ENCODE measurements at places on chromosomes 6 and 20. TPM values are rescaled to one million over a fixed set of nuclear protein-coding genes. Genes with fewer than 3 reads are reported as not detected.

DNA sequence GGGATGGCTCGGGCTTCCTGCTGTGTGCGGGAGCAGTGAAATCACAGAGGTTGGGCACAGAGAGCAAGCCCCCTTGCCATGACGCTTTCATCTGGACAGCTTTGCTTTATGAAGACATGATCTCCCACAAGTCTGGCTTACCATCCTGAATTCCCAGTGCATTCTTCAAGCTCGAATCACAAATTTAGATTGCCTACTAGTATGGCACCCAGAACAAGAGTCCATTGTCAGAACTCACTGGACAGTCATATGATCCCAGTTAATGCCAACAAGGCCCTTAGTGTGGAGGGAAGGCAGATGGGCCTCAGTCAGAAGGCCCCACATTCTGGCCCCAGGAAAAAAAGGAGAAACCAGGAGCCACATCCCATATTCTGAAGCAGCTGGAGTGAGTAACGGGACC lies 147.3 kb upstream of the FOXQ1 start:
- H3K4me1 ChIP-seq: no peaks in the 10 kb centered on the region
- H3K27ac ChIP-seq: no peak overlapping the region
- DNase-seq: no peak
- no peaks in the 10 kb centered on the region for H3K36me3 ChIP-seq
- no peak overlapping the region for H3K4me3 ChIP-seq

DNA sequence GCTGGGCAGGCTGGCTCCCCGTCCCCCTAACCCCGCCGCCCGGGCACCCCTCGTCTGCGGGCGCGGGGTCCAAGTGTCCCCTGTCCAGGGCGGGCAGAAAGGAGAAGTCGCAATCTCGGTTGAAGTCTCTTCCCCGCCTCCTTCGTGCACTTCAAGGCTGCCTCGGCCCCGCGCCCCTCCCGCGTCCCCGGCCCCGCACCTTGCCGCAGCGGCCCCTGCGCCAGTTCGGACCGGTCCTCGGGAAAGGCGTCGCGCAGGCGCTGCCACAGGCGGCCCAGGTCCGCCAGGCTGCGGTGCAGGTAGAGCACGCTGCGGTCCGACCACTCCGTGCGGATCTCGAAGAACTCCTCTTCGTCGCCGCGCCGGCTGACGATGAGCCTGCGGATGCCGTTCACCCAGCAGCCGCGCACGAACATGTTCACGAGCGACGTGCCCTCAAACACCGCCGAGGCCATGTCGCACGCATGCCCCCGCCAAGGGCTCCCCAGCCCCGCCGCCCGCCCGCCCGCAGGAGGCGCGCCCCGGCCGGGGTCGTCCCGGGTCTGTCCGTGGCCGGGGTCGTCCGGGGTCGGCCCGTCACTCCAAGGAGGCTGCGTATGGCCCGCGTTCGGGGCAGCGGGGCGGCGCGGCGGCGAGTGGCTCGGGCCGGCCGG lies at the start of gene PXDC1:
Gene PXDC1, minus strand, starts transcription at position 637 of the 653 bp plus-strand sequence. Its CDS starts 182 bp downstream, at position 455.
- peaks cover 7% of the 10 kb centered on the region for H3K4me1 ChIP-seq
- no peaks in the 10 kb centered on the region for H3K36me3 ChIP-seq
- peak within 1 kb of the TSS; percentile 57 for H3K4me3 ChIP-seq
- peaks cover 84% of the 10 kb centered on the region for H3K27me3 ChIP-seq

The HLA-DQB2 gene
- not detected for total RNA-seq

DNA sequence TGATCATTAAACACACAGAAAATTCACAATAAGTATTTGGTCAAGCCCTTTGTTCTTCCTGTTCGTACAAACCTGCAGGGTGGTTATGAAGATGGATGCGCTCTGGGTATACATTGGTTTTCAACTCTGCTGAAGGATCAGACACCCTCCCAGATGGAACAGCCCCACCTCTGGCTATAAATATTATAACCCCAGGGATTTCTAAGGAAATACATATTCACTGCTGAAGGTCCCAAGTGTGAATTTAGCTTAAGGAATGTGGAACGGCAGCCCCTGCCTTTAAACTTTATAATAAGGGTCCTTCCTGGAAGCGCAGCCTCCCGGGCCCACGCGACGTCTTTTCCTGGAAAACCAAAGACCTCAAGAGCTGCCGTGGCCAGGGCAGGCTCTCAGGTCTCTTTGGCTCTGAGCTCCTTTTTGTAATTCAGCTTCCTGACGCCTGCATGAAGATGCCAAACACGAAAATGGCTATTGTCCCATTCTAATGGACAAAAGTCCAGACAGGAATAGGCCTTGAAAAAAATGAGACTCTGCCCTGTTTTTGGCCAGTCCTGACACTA lies 172.4 kb upstream of the SSTR4 start:
- DNase-seq: no peak
- no peaks in the 10 kb centered on the region for H3K27me3 ChIP-seq
- no peak overlapping the region for H3K27ac ChIP-seq
- H3K4me1 ChIP-seq: no peaks in the 10 kb centered on the region
- no peak overlapping the region for H3K4me3 ChIP-seq

- no peak for DNase-seq
- H3K4me1 ChIP-seq: peaks cover 5% of the 10 kb centered on the region
- H3K36me3 ChIP-seq: no peaks in the 10 kb centered on the region
- H3K27me3 ChIP-seq: no peaks in the 10 kb centered on the region
- H3K27ac ChIP-seq: no peak overlapping the region
- no peak overlapping the region for H3K4me3 ChIP-seq
These were observed 327.9 kb upstream of the MARCKS start for GRCh38 chr6:113529196-113529595.

The HFE gene
- 1.5 TPM for total RNA-seq

The BPIFB1 gene
- total RNA-seq: not detected

GRCh38 chr20:49345524-49345923 lies 67.7 kb upstream of the ZNFX1 start:
- H3K27ac ChIP-seq: no peak overlapping the region
- H3K36me3 ChIP-seq: no peaks in the 10 kb centered on the region
- no peaks in the 10 kb centered on the region for H3K4me1 ChIP-seq
- no peaks in the 10 kb centered on the region for H3K27me3 ChIP-seq
- no peak for DNase-seq
- H3K4me3 ChIP-seq: no peak overlapping the region

DNA sequence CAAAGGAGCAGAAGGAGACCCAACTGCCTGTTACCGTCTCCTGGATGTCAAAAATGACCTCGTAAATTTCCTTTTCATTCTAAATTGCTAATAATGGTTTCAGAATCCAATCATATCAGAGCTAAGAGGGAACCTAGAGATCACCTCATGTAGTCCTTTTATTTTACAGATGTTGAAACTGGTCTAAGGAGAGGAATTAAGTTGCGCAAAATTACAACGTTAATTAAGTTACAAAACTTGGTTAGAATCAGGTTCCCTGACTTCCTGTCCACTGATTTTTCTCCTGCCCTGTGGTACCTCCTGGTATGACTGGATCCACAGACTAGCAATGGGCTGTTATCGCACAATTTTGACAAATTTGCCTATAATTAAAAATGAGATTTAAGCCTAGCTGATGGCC lies 9.0 kb upstream of the STK38 start:
- no peak overlapping the region for H3K27ac ChIP-seq
- no peak overlapping the region for H3K4me3 ChIP-seq
- no peak for DNase-seq
- H3K27me3 ChIP-seq: no peaks in the 10 kb centered on the region
- no peaks in the 10 kb centered on the region for H3K36me3 ChIP-seq

GRCh38 chr6:143762126-143762525 lies 81.0 kb upstream of the LTV1 start:
- H3K27ac ChIP-seq: no peak overlapping the region
- no peaks in the 10 kb centered on the region for H3K36me3 ChIP-seq
- H3K4me1 ChIP-seq: no peaks in the 10 kb centered on the region
- no peak overlapping the region for H3K4me3 ChIP-seq
- DNase-seq: no peak

DNA sequence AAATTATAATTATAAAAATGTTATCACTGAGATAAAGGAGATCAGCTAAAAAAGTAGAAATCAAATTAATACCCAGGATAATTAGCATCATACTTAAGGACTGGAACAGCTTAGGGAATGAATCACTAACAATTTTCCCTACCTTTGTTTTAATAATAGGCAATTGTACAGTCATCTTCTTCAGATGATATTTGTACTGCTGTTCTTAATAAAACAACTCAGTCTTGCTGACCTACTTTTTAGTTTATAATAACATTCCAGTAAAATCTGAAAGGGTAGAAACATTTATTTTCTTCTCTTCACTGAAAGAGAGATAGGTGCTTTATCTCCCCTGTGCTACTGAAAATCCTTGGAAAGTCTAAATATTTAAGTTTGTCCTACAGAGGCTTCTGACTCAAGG lies 271.2 kb upstream of the THEMIS start:
- no peak overlapping the region for H3K27ac ChIP-seq
- H3K4me1 ChIP-seq: no peaks in the 10 kb centered on the region
- H3K27me3 ChIP-seq: no peaks in the 10 kb centered on the region
- DNase-seq: no peak
- no peak overlapping the region for H3K4me3 ChIP-seq
- no peaks in the 10 kb centered on the region for H3K36me3 ChIP-seq

The SCAF8 gene
- total RNA-seq: 54.9 TPM
